ENCODE measurements at places on chromosomes 6 and 20. TPM values are rescaled to one million over a fixed set of nuclear protein-coding genes. Genes with fewer than 3 reads are reported as not detected.

The CDSN gene
- not detected for total RNA-seq

The MDFI gene
- total RNA-seq = 27.0 TPM

The PBOV1 gene
- not detected for total RNA-seq

The CDKN1A gene
- 63.7 TPM for total RNA-seq

The SYNDIG1 gene
- total RNA-seq = not detected

The RFX6 gene
- not detected for total RNA-seq

The LTA gene
- total RNA-seq = not detected

The IRF4 gene
- total RNA-seq = not detected

The TREM1 gene
- not detected for total RNA-seq

The BPI gene
- total RNA-seq = not detected

The ZSCAN16 gene
- 17.2 TPM for total RNA-seq

The ZNF391 gene
- total RNA-seq = 0.26 TPM

The MED20 gene
- total RNA-seq = 37.0 TPM

The FKBP1A gene
- total RNA-seq = 263 TPM

The C6orf132 gene
- under 0.01 TPM for total RNA-seq

The AVP gene
- total RNA-seq = not detected

The SAMD10 gene
- total RNA-seq = 3.3 TPM

The ARG1 gene
- total RNA-seq = 0.43 TPM

The RIPOR2 gene
- total RNA-seq = 1.6 TPM

The HLA-DOA gene
- not detected for total RNA-seq

The WFDC6 gene
- total RNA-seq = not detected

The BIRC7 gene
- not detected for total RNA-seq

The CLPSL2 gene
- not detected for total RNA-seq

The SEMG1 gene
- total RNA-seq = not detected

The SALL4 gene
- total RNA-seq = 0.09 TPM

The SCUBE3 gene
- 1.0 TPM for total RNA-seq
